ENCODE measurements at places on chromosomes 6 and 20. TPM values are rescaled to one million over a fixed set of nuclear protein-coding genes. Genes with fewer than 3 reads are reported as not detected.
A peak's percentile ranks its signal among the peaks of the same experiment; 100 is the strongest.

DNA sequence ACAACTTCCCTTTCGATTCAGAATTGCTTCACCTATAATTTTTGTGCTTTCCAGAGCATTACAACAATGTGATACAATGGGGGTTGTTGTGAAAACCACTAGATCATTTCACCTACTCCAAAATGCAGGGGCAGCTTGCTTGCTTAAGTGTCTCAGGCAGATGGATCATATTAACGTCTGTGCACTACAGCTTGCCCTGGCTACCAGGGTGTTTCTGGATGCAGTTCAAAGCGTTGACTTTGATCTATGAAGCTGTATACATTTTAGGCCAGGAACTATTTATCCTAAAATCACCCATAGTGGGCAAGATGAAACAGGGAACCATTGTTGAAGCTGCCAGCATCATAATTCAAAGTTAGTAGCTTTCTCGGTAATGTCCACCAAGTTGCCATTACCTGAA lies 339.5 kb upstream of the HSF2 start:
- no peak for DNase-seq

- peak; percentile 90 for DNase-seq
Observed at GRCh38 chr20:29497261-29497671, 1760.2 kb upstream of the DEFB115 start.

Gene MAP3K5
- total RNA-seq: 30.6 TPM

Gene CRISP3
- not detected for total RNA-seq

All from fibroblast of villous mesenchyme (primary cell).